Endothelial cell (in vitro differentiated cells): ENCODE measurements at places on chromosomes 4 and X. TPM values are rescaled to one million over a fixed set of nuclear protein-coding genes. Genes with fewer than 3 reads are reported as not detected.
A peak's percentile ranks its signal among the peaks of the same experiment; 100 is the strongest.

- DNase-seq, result no peak
These were observed 168.5 kb upstream of the CXCL13 start for GRCh38 chr4:77437079-77437478.

Gene XAGE1A
- not detected for total RNA-seq

Gene ENPEP
- total RNA-seq, result 3.5 TPM

Gene GAGE1
- not detected for total RNA-seq

Gene VCX
- not detected for total RNA-seq

GRCh38 chr4:99868126-99868596 lies 26.1 kb downstream of the LAMTOR3 start:
- no peak for DNase-seq

GRCh38 chr4:71938776-71939175 lies 93.0 kb upstream of the NPFFR2 start:
- no peak for DNase-seq

DNA sequence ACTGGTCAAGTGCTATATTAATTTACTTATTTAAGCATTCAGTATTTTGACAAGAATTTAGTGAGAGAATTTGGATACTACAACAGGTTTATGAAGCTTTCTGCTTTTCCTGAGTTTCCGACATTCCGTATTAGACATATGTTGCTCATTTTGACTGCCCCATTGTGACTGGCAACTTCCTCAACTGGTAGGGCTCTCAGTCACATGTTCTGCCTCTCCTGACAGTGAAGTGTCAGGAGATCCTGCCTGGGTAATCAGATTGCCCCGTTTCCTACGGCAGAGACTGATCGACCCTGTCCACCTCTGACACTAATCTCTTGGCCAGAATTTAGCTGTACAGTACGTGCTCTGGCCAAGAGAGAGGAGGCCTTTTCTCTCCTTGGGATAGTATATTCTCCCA lies 49.5 kb downstream of the CLNK start:
- no peak for DNase-seq

Gene DMD
- total RNA-seq, result 5.5 TPM

GRCh38 chrX:135354288-135354687 lies 45.0 kb downstream of the ETDC start:
- no peak for DNase-seq

Gene MAGEA1
- not detected for total RNA-seq

DNA sequence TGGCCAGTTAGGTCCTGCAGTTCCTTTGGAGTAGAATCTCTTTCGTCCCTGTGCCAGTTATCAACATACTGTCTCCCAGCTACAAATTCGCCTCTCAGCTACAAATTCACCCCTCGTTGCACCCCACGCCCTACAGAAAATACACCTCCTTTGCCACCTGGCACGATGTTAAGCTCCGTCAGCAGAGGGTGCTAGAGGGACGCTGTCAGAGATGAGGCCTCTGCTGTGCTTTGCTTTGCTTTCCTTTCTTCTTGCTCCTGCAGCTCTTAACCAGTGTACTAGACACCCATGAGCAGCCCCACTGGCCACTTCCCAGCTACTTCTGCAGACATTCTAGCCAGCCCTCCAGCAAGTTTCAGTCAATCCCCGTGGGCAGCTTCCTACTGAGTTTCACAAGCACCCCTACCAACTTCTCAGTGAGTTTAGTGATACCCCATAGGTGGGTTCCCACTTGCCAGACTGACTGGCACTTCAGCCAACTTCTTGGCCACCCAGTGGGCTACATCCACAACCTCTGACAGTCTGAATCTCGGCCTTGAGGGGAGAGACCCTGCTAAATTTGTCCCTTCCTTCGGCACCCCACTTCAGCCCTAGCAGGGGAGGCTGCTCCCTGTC lies 21.8 kb downstream of the HAUS3 start:
- peak; percentile 80 for DNase-seq

- no peak for DNase-seq
These were observed 263.9 kb upstream of the CXorf66 start for GRCh38 chrX:140229191-140229590.

GRCh38 chr4:145679991-145680455 lies at the start of gene C4orf51:
C4orf51 (plus strand) TSS chr4:145680146; CDS start chr4:145680204, 58 bp downstream.
- DNase-seq, result no peak

GRCh38 chr4:26936284-26937065 lies 75.8 kb downstream of the STIM2 start:
- DNase-seq, result no peak

Gene DUX4
- 0.49 TPM for total RNA-seq
